Right lung (tissue), 10 donors: ENCODE measurements at places on chromosomes 6 and 20.
A peak's percentile ranks its signal among the peaks of the same experiment; 100 is the strongest.

DNA sequence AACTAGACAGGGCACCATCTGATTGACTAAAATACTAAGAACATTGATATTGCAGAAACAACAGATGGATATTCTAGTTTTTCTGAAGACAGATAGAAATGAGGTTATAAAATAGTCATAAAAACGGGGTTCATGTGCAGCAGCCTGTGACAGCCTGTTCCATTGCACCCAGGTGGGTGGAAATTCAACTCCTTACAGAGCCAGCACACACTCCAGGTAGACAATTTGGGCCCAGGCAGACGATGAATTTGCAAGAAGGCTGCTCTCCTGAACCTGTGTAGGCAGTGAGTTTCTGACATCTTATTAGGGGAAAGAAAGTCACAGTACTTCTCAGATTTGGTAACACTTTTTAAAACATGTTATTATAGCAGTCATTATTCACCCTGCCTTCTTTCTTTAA is 414.1 kb downstream of the PHF3 start:
- no peak for DNase-seq

GRCh38 chr6:148288541-148288940 is 54.1 kb upstream of the SASH1 start:
- no peak for DNase-seq

DNA sequence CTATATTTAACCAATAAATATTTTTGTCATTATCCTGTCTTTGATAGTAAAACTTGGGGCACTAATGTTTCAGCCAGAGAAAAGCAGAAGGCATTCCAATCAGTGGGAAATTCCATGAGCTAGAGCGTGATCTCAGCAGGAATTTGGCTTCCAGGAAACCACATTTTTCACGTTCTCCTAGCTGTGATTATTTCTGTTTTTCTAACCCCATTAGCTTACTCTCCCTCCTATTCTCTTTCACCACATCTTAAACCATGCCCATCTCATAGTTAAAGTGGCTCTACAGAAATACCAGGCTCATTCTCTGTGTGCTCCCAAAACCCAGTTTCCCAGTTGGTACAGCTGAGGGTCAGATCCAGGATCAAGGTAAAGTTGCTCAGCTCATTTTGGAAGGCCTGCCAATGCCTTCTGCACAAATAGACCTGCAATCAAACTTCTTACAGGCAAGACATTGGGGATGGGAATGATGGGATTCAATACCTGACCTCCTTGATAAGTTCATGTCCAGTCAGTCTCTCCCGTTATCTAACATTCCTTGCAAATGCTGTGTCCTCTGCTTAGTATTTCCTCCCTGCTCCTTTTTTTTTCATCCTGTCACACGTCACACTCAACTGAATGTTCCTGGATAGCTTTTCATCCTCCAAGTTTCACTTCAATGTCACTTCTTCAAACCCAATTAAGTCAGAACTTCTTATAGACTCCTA is 33.1 kb upstream of the TMEM30A start:
- DNase-seq, result peak; percentile 49

DNA sequence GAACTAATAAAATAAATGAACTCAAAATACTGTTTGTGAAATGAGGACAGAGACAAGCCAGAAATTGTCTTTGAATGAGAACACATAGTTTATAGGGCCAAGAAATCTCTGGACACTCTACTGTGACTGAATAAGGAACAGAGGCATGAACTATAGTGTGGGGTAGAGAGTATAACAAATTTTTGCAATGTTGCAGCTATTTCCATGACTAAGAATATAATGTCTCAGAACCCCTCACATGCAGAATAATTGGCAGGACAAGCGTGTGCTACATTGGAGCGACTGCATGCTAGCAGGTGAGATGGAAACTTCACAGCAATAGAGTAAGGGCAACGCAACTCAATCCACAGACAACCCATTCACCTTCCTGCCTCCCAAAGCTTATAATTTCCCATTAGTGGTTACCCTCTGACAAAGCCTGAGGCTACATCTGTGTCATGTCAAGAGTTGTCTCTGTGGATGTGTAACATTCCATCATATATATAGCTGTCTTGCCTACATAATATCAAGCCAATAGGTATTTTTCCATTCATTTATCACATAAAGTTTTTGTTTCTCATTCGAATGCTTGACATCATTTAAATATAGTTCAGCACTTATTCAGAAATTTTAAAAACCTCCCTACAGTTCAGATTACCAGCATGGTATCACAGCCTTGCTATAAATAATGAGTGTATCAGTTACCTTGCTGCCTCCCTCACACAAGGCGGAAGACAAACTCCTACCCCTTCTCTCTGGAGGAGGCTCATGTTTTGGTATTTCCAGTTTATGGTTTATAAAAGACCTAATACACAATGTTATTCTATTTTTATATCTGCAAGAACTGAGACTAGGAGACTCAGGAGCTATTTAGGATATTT is 47.9 kb upstream of the ECHDC1 start:
- peak; percentile 2 for DNase-seq

- peak; percentile 61 for DNase-seq
Observed at GRCh38 chr6:29011276-29011734, 6.2 kb upstream of the ZNF311 start.

- DNase-seq, result no peak
Observed at GRCh38 chr6:168527451-168528210, 86.6 kb downstream of the SMOC2 start.

DNA sequence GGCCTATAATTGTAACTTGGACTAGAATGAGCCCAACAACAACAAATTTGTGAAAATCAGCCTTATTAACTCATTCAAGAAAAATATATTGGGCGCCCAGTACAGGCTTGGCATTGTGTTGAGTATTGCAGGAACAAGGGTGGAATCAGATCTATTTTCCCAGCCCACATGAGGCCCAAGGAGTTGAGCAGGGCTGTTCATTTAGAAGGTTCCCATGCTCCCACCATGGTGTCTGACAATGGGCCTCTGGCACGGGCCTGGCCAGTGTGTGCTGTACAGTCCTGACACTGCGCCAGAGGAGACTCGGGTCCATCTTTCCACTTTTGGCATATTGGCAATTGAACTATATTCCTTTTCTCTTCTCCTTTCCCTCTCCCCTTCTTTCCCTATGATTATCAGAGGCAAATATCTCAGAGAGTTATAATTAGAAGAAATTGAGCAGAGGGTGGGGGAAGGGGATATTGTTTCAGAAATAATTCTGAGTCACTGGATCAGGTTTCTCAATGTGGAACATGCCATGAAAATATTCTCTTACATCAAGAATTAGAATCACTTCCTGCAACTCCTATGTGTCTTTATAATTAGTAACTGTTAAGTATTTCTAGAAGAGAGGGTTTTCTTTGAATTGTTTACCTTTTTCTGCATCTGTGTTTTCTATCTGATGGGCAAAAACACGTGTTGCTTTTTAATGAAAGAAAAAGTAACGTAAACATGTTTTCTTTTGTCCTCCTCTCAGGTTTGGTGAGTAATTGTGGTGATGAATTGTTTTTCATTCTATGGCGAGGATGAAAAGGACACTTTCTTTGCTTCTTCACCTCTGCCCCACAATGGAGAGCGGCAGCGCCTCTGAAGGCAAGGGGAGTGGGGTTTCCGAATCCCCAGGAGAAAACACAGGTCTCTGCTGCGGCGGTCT is 209.4 kb downstream of the FOXA2 start:
- DNase-seq, result no peak

DNA sequence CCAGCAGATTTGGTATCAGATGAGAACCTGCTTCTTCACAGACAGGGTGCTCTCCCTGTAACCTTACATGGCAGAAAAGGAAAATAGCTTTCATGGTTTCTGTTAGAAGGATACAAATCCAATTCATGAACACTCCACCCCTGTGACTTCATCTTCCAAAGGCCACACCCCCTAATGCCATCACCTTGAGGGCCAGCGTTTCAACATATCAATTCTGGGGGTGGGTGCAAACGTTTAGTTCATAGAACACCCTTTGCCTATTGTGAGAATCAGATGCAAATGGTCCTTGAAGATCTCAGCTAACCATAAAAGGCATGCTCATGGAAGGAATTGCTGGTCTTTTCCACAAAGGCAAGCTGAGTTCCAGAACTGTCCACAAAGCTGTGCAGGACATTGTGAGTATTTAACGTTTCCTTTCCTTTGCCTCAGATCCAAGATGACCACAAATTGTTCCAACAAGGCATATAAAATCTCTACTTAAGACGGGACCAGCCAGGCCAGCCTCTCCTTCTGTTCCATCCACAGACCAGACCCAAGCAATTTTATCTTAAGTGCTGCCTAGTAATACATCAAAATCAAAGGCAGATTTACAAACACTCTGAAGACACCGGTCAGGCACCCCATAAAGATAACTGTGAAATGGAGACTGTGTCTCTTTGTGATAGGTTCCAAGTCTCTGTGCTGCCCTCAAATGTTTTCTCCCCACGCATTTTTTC is 34.7 kb upstream of the SSTR4 start:
- DNase-seq, result no peak

GRCh38 chr6:166251211-166251610 is 57.0 kb downstream of the PRR18 start:
- DNase-seq, result no peak

DNA sequence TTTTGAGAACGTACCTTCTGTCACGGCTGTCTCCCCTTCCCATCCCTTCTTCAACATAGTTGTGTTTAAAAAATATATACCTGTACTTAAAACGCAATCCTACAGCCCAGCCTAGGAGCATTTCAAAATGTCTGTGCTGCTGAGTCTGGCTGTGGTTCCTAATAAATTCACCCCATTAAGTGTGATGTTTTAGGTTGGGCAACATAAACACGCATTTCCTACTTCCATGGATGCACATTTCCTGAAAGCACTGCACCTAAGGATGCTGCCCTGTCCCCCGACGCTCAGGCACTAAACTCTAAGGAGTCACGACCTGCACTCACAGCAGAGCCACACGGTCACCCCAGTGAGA is 1.2 kb downstream of the REV3L start:
- peak; percentile 62 for DNase-seq

GRCh38 chr20:22572023-22572422 is 12.3 kb downstream of the FOXA2 start:
- no peak for DNase-seq

DNA sequence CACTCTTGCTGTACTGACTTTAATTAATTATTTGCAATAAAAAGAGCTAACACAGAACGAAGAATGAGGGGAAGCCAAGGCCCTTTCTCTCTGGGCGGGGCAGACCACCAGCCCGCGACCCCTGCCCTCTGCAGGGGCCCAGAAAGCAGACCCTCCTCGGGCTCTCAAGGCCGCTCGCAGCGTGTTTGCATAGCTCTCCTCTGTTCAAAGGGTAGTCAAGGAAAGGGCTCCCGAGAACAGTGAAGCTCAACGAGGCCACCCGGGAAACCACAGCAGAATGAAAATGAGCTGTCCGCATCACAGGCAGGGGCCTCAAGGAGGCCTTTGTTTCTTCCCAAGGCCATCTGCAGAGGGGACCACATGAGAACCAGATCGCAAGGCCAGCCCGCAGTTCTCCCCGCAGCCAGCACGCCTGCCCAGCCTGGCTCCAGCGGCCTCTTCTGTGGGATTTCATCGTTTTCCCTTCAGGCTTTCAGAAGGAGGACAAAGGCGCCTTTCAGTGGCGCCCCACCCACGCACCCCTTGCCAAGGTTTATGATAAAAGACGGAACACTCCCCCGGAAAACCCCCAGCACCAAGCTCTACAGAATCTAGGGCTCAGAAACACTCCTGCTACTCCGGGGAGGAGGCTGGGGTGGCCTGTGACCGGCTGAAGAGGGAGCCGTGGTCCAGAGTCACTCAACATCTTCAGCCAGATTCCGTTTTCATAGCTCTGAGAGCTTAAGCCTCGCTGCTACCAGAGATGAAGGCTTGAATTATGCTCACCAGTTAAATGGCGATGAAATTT is 25.3 kb downstream of the ACSS1 start:
- no peak for DNase-seq

- peak; percentile 34 for DNase-seq
Observed at GRCh38 chr6:38522322-38522721, 117.4 kb downstream of the BTBD9 start.

GRCh38 chr6:1025821-1026220 is 286.1 kb upstream of the FOXQ1 start:
- no peak for DNase-seq

- no peak for DNase-seq
Observed at GRCh38 chr6:170117111-170117972, 173.5 kb downstream of the DLL1 start.

GRCh38 chr6:106549521-106549920 is 79.8 kb downstream of the RTN4IP1 start:
- no peak for DNase-seq

DNA sequence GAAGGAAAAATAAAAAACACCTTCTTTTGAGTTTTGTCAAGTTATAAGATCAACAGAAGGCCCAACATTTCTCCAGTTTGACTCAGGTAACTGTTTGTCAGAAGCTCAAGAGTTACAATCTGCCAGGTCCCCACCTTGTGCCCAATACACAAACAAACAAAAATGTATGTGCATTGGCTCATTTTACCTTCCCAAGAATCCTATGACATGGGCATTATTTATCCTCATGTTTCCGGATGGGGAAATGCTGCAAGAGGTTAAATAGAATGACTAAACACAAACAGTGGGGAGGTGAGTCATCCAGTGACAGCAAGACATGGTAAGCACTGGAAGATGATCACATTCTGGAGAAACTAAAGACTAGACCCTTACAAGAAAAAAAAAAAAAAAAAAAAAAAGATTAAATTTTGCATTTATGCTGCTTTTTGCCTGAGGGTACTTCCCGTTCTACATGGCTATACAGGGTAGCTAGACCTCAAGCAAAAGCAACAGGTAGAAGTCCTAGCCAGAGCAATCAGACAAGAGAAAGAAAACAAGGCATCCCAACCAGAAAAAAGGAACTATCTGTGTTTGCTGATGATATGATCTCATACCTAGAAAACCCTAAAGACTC is 23.6 kb upstream of the ANKRD60 start:
- no peak for DNase-seq

GRCh38 chr6:124324237-124324636 is 520.6 kb downstream of the NKAIN2 start:
- no peak for DNase-seq

- DNase-seq, result no peak
Observed at GRCh38 chr20:17676942-17677341, 5.1 kb downstream of the RRBP1 start.

DNA sequence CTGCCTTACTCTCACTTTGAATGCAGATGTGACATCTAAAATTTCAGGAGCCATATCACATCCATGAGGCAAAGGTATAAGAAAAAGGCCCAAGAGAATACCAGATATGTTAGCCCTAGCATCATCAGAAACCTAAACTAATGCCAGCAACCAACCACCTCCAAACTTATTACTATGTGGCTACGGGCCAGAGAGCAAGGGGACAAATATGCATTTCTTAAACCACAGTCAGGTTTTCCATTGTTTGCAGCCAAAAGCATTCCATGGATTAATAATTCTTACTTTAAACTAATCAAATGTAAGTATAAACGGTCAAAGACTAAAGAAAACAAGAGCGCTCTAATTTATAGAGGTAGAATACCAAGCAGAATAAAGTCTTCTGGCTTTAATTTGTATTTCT is 84.7 kb downstream of the TASP1 start:
- DNase-seq, result no peak

GRCh38 chr20:45061244-45061643 is 39.7 kb downstream of the KCNS1 start:
- DNase-seq, result no peak

- DNase-seq, result no peak
Observed at GRCh38 chr6:115544765-115545671, 515.7 kb downstream of the FRK start.

- DNase-seq, result no peak
Observed at GRCh38 chr6:14423955-14424354, 306.4 kb downstream of the CD83 start.

- no peak for DNase-seq
Observed at GRCh38 chr6:104118274-104118673, 741.4 kb downstream of the HACE1 start.

GRCh38 chr20:59820204-59821041 is 113.0 kb downstream of the SYCP2 start:
- DNase-seq, result no peak
